ENCODE measurements at places on chromosomes 13 and 19. TPM values are rescaled to one million over a fixed set of nuclear protein-coding genes. Genes with fewer than 3 reads are reported as not detected.
A peak's percentile ranks its signal among the peaks of the same experiment; 100 is the strongest.

GRCh38 chr19:4066682-4067395 lies at the start of gene ZBTB7A:
Gene ZBTB7A, minus strand, starts transcription at chr19:4066899. Its CDS starts 11,667 bp downstream, at chr19:4055232.
- H3K4me1 ChIP-seq = peaks cover 23% of the 10 kb centered on the region
- peak within 1 kb of the TSS; percentile 87 for H3K4me3 ChIP-seq
- no peaks in the 10 kb centered on the region for H3K36me3 ChIP-seq
- no peaks in the 10 kb centered on the region for H3K27me3 ChIP-seq
- peak within 1 kb of the TSS; percentile 94 for H3K27ac ChIP-seq

DNA sequence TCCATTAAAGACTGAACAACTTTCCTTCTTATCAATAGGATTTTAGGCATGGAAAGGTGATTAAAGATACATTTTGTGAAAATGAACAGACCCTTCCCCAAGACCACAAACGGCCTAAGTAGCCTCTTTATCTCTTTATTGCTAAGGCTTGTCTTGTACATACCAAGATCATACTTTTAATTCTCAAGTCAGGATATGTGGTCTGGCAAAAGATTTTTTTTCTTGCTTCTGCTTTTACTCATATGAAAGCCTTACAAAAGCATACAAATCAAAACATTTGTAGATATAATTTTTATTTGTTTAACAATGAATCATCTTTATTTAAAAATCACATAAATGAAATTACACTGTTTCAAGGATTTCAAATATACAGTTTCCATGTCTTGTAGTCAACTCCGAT lies 35.8 kb downstream of the TGDS start:
- no peak overlapping the region for H3K4me3 ChIP-seq
- H3K36me3 ChIP-seq = no peaks in the 10 kb centered on the region
- no peak for DNase-seq
- H3K27me3 ChIP-seq = no peaks in the 10 kb centered on the region
- no peak overlapping the region for H3K27ac ChIP-seq

DNA sequence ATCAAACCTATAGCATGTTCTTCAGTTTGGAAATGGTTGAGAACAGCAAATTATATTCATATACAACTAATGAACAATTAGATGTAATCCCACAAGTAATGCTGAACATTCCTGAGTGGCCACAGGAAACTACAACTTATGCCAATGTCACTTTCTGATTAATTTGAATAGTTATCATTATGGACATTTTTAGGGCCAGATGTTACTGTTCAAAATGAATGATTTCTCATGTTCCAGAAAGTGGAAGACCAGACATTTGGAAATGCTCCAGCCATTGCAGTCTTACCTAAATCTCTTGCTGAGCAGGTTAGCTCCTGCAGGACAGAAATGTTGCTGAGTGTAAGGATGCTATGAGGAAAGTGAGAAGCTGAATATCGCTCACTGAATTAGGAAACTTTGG lies 819.8 kb downstream of the PCDH9 start:
- no peaks in the 10 kb centered on the region for H3K4me1 ChIP-seq
- no peak overlapping the region for H3K4me3 ChIP-seq
- DNase-seq = no peak
- H3K36me3 ChIP-seq = no peaks in the 10 kb centered on the region
- H3K27ac ChIP-seq = no peak overlapping the region

DNA sequence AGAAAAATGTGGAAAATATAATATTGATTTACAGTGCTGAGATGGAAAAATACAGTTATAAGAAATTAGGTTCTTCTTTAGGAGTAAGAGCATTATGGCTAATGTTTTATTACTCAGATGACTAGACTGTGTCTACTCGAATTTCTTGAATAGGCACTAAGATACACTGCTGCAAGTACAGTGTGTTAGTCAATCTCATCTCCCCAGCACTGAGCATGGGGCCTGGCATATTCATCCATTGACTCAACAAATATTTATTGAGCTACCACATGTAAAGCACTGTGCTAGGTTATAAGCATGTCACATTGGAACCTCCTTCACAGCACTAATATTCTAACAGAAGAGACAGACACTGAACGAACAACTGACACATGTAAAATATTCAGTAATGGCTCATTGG lies 242.5 kb upstream of the GPC6 start:
- H3K36me3 ChIP-seq = no peaks in the 10 kb centered on the region
- no peaks in the 10 kb centered on the region for H3K27me3 ChIP-seq
- H3K4me3 ChIP-seq = no peak overlapping the region
- H3K27ac ChIP-seq = no peak overlapping the region
- no peaks in the 10 kb centered on the region for H3K4me1 ChIP-seq
- no peak for DNase-seq

- H3K4me1 ChIP-seq = no peaks in the 10 kb centered on the region
- no peak overlapping the region for H3K27ac ChIP-seq
- no peak overlapping the region for H3K4me3 ChIP-seq
- H3K27me3 ChIP-seq = peaks cover 27% of the 10 kb centered on the region
- DNase-seq = no peak
- no peaks in the 10 kb centered on the region for H3K36me3 ChIP-seq
Measured at GRCh38 chr19:920051-920864, 3.1 kb downstream of the KISS1R start.

Gene ACER1
- not detected for total RNA-seq

DNA sequence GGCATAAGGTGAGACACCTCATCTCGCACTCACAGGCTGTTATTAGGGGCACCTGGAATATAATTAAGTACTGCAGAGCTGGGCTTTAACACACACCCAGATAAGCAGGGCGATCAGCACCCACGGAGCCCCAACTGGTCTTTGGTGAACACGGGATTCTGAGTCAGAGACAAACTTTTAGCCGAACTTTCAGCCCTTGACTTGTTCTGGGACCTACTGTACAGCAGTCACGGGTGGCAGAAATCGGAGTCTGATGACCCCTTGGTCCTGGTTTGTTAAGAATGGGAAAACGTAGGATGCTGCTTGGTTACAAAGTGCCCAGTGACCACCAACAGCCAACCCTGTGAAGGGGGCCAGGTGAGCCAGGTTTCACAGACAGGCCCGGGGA lies 9.0 kb downstream of the SH3GL1 start:
- peaks cover 42% of the 10 kb centered on the region for H3K4me1 ChIP-seq
- peaks cover 2% of the 10 kb centered on the region for H3K36me3 ChIP-seq
- H3K27ac ChIP-seq = peak overlapping the region; percentile 78
- no peaks in the 10 kb centered on the region for H3K27me3 ChIP-seq
- no peak for DNase-seq

DNA sequence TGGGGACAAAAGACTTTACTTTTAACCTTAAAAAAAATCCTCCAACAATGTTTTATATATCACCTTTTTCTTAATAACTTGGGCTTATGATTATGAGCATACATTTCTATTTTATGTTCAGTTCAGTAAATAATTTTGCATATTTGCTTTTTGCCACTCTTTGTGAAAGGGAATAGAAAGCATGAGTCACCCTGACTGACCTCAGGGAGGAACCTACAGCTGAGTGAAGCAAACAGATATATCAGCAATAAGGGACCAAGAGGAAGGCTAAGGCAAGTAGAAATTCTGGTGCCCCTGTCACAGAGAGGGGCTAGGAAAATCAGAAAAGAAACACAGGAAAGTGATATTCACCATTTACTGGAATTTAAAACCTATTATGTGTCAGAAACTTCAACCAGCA lies 37.2 kb upstream of the SOHLH2 start:
- DNase-seq = no peak
- H3K27ac ChIP-seq = no peak overlapping the region
- H3K4me3 ChIP-seq = no peak overlapping the region
- H3K36me3 ChIP-seq = peaks cover under 1% of the 10 kb centered on the region

Gene KMT2B
- 24.9 TPM for total RNA-seq

Gene WDR88
- total RNA-seq = not detected

GRCh38 chr13:111429064-111429558 lies 108.7 kb downstream of the TEX29 start:
- no peaks in the 10 kb centered on the region for H3K4me1 ChIP-seq
- no peak overlapping the region for H3K27ac ChIP-seq
- H3K27me3 ChIP-seq = peaks cover 15% of the 10 kb centered on the region
- peak; percentile 28 for DNase-seq
- H3K4me3 ChIP-seq = no peak overlapping the region

DNA sequence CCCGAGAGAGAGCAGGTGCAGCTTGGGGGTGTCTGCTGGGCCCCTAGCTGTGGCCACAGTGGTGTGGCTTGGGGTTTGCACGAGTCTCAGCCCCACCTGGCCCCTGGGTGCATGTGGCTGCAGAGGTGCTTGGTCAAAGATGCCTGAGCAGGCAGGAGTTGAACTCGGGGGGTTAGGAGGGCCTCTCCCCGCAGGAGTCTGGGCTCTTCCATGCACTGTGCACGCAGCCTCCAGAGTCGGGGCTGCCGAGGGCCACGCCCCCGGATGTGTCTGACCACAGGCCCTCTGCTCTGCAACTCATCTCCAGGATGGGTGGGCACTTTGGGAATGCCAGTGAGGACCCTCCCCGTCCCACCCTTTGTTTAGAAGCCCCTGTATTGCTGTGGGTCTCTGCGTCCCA lies 91.5 kb upstream of the MCF2L start:
- H3K36me3 ChIP-seq = peaks cover 14% of the 10 kb centered on the region
- no peak overlapping the region for H3K27ac ChIP-seq
- no peak overlapping the region for H3K4me3 ChIP-seq
- H3K4me1 ChIP-seq = peaks cover 10% of the 10 kb centered on the region
- no peak for DNase-seq
- no peaks in the 10 kb centered on the region for H3K27me3 ChIP-seq

DNA sequence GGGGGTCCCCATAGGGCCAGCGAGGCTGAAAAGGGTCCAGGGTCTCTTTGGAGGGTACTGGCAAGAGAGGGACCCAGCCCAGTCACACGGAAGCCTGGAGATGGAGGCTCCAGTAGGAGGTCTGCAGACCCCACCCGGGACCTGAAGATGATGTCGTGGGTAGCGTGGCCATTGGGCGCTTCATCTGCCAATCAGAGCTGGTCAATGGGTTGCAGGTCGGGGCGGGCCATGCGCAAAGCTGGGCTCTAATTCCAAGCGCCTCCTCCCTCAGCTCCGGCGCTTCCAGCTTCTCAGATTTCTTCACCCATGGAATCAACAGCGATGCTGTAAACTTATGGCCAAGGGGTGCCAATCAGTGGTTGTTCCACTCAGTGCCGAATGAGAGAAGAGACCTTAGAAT lies 10.9 kb downstream of the SIGLEC12 start:
- no peak for DNase-seq
- H3K4me1 ChIP-seq = no peaks in the 10 kb centered on the region
- H3K4me3 ChIP-seq = no peak overlapping the region

- H3K27ac ChIP-seq = no peak overlapping the region
- no peaks in the 10 kb centered on the region for H3K27me3 ChIP-seq
- no peaks in the 10 kb centered on the region for H3K36me3 ChIP-seq
- DNase-seq = no peak
Measured at GRCh38 chr13:50664951-50665350, 178.5 kb downstream of the DLEU7 start.

Gene NLRP7
- not detected for total RNA-seq

DNA sequence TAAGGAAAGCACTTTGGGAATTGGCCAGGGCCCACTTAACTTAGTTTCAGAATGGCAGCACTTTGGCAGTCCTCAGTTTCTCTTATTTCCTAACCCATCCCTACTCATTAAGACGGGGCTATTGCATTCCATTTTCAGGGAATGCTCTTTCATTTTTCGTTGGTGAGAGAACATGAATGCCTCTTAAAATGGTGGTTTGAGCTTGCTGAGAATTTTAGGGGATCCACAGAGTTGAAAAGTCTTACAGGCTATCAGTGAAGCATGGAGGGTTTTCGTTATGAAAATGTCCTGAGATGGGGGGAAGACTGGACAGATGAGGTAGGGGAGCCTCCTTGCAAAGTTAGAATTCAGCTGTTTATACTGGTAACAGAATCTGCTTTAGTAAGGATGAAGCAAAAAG lies 71.4 kb downstream of the LRCH1 start:
- H3K27me3 ChIP-seq = no peaks in the 10 kb centered on the region
- H3K36me3 ChIP-seq = no peaks in the 10 kb centered on the region
- no peak overlapping the region for H3K4me3 ChIP-seq
- H3K27ac ChIP-seq = no peak overlapping the region
- peaks cover 22% of the 10 kb centered on the region for H3K4me1 ChIP-seq
- no peak for DNase-seq

Data from lung (tissue), 17 donors.